ENCODE measurements at places on chromosomes 4 and X.

GRCh38 chr4:34953145-34953799 is 1291.0 kb downstream of the ARAP2 start:
- DNase-seq = peak; percentile 40

DNA sequence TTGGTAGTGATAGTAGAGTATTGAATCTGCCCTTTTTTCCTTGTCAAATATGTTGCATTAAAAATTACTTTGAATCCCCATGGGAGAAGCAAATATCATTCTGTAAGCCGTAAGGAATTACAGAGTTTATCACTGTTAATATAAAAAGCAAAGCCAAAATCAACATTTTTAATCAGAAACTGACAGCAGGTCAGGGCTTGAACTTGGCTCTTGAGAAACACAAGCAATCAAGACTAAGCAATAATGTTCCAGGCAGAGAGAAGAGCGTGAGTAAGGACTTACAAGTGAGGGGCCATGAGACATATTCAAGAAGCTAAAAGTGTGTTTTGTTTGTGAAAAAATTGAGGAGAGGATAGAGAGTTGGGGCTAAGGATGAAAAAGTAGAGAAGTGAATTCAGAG is 68.2 kb downstream of the ARHGAP6 start:
- no peak for DNase-seq

- DNase-seq = no peak
Measured at GRCh38 chr4:119517361-119518229, 111.0 kb downstream of the PDE5A start.

- no peak for DNase-seq
Measured at GRCh38 chr4:73683033-73683432, 57.3 kb upstream of the CXCL8 start.

DNA sequence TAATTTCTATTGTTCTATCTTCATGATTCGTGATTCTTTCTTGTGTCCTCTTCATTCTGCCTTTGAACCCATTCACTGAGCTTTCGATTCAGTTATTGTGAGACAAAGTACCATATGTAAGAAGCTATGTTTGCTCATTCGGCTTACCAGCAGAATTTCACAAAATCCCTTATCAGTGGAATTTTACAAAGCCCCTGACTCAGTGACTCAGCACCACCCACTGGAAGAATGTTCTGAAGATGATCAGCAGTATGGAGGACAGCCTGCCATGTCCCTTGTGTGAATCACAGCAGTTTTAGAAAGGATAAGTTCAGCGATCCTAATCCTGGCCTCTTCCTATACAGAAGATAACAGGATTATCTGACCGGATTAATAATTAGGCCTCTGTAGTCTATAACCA is 5.8 kb upstream of the UXT start:
- DNase-seq = no peak

DNA sequence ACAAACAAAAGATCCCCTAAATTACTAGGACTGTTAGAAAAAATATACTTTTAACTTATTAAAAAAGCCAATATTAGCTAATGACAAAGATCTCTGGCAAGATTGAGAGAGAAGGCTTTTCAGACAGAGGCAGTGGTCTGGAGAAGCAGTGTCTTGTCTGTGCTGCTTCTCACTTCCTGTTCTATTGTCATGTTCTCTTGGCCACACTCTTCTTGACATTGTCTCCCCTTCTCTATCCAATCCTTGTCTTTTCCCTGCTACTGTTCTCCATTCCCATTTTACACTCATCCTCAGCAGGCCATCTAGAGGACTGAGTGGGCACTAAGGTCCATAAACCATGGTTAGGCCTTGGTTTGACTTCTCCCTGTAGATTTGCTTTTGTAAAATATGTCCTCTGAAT is 14.0 kb upstream of the TAPT1 start:
- no peak for DNase-seq

DNA sequence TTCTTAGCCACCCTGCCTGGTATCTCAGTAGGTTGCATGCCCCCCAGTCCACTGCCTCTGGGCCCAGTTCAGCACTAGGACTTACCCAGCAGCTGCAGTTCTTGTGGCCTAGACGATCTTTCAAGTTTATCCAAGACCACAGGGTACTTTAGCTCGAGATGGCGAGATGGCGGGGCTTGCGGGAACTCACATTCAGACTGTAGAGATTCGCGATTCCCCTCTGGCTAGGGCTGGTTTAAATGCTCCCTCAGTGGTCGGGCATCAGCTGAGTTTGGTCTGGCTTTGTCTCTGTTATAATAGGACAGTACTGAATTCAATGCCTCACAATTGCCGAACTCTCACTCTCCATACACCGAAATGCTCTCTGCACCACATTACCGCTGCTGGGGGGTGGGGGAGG is 18.4 kb upstream of the RFC1 start:
- no peak for DNase-seq

- no peak for DNase-seq
Measured at GRCh38 chr4:11475871-11476270, 47.2 kb upstream of the HS3ST1 start.

DNA sequence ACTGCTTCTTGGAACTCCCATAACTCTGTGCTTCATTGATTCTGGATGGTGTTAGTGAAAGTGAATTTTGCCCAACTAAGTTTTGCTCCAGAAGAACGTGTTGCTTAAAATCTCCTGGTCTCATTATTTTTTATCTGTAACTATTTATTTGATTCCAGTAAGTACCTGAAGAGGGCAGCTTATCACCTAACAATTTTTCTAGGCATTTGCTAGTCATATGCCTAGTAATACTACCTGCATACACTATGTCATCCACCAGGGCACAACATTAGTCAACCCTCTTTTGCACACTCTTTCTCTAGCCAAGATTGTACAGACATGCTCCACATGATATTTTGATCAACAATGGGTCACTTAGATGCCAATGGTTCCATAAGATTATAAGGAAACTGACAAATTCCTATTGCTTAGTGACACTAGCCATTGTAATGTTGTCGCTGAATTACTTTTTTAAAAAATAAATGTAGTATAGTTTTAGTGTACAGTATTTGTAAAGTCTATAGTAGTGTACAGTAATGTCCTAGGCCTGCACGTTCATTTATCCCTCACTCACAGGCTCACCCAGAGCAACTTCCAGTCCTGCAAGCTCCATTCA is 499.9 kb upstream of the AADAT start:
- DNase-seq = peak; percentile 52

DNA sequence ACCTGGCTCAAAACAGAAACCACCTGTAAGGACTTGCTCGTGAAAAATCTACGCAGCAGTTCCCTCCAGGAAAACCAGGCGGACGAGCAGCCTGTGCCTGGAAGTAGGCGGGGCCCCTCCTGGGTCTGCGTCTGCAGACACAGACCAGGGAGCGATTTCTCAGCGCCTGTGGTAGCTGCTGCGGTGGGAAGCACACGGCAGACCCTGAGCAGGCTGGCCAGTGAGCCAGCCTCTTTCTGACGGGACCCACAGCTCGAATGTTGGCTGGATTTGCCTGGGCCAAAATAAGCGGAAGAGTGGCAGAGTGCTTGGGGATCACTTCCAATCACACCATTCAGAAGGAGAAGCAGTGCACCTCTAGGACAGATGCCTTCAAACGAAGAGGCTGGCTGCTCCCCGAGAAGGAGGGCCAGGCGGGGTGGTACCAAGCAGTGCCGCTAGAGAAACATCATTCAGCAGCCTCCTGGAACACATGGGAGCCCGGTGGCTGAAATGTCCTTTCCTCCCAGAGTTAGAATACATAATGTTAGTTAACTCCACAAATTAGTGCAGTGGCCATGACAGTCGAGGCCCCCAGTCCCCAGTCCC is 85.9 kb downstream of the GATB start:
- DNase-seq = no peak

DNA sequence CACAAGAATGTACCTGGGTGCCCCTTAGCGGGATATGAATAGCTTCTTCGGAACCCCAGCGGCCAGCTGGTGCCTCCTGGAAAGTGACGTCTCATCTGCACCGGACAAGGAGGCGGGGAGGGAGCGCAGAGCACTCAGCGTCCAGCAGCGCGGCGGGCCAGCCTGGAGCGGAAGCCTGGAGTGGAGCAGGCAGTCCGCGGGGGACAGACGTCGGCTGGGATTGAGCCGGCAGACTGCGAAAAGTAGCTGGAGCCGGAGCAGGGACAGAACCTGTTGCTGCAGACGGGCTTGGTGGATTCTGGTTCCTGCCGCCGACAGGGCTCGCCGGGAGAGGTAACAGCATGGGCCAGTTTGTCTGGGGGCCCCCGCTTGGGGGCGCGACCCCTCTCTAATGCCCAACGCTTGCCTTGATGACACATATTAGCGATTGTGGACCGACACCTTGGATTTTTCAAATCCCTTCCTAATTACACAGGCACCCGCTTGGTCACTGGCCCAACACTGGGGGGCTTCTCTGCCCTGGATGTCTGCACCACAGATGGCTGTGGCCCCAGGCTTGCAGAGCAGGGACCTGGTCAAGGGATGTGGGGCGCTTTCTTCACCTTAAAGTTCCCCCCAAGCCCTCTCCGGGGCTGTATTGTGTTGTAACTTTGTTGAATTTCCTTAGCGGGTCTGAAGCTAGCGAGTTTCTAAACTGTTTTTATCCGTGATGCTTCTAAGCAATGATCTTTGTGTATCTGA is at the start of gene NPFFR2:
TSS of gene NPFFR2 (plus strand) at position 133 of the 741 bp plus-strand sequence. CDS start 96,592 bp downstream, outside the sequence.
- peak; percentile 68 for DNase-seq

DNA sequence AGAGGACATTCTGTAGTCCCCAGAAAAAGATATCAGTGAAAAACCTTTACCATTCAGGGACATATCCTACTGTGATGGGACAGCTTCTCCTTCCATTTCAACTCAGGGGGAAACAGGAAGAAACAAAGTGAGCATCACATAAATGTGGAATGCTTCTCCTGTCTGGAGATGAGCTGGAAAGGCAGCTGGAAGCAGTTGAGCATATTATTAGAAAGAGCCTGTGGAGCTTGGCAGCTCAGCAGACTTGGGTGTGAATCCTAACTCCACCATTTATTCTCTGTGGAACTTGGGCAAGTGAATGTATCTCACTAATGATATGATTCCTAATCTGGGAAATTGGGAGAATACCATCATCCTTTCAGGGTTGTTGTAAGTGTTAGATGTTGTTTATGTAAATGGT is 232.1 kb upstream of the F9 start:
- no peak for DNase-seq

- no peak for DNase-seq
Measured at GRCh38 chrX:153825042-153825441, 5.3 kb downstream of the PDZD4 start.

- DNase-seq = no peak
Measured at GRCh38 chr4:20543131-20543530, 157.1 kb upstream of the PACRGL start.

DNA sequence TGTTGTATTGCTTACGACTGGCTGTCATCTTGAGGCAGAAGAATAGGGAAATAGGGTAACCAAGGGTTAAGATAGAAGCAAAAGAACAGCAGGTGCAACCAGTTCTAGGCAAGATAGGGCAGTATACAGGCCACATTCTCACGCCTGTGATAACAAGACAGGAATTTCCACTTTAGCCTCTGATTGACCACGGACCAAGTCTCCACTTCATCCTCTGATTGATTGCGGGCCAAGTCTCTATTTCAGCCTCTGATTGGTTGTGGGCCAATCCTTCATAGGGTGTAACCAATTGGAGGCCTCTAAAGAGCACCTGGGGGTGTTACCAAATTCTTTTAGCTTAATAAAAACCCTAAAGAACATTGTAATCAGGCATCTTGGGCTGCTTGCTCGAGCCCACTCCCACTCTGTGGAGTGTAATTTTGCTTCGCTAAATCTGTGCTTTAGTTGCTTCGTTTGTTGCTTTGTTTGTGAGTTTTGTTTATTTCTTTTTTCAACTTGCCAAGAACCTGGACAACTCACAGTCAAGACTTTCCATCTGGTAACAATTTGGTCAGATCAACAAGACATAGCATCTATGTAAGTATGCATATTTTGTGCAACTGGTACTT is 8.7 kb upstream of the TBC1D9 start:
- no peak for DNase-seq

GRCh38 chr4:80079255-80079923 is 6.4 kb upstream of the ANTXR2 start:
- DNase-seq = no peak

DNA sequence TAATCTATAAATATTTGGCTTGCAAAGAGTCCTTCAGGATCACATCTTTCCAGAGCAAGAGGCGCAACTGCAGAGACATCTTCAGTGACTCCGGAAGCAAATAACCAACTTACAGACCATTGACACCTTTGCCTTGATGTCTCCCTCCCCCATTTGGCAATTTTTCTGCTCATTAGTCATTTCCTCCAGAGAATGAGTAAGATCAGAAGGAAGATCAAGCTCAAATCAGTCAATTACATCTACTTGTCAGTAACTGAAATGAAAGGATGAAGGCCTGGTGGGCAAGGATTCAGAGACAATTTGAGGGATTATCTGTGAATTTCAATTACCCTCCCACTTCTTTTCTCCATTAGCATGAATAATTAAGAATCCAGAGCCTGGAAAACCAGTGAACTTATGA is 665.6 kb upstream of the CPEB2 start:
- no peak for DNase-seq

DNA sequence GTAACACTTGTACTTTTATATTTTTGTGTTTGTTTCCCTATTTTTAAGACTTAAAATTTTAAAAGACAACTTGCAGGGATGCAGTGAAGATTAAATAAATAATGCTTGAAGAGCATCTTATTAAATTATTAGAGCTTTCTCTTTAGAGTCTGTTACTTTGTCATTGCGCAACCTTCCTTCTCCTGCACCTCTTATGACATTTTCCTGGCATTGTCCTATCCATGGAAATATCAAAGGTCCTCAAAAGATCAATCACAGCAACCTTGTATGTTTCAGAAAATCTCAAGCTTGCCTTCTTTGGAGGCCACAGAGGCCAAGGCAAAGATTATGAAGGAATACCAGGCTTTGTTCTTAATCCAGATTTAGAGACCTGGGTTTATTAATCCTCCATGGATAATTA is 116.3 kb downstream of the GRXCR1 start:
- no peak for DNase-seq

DNA sequence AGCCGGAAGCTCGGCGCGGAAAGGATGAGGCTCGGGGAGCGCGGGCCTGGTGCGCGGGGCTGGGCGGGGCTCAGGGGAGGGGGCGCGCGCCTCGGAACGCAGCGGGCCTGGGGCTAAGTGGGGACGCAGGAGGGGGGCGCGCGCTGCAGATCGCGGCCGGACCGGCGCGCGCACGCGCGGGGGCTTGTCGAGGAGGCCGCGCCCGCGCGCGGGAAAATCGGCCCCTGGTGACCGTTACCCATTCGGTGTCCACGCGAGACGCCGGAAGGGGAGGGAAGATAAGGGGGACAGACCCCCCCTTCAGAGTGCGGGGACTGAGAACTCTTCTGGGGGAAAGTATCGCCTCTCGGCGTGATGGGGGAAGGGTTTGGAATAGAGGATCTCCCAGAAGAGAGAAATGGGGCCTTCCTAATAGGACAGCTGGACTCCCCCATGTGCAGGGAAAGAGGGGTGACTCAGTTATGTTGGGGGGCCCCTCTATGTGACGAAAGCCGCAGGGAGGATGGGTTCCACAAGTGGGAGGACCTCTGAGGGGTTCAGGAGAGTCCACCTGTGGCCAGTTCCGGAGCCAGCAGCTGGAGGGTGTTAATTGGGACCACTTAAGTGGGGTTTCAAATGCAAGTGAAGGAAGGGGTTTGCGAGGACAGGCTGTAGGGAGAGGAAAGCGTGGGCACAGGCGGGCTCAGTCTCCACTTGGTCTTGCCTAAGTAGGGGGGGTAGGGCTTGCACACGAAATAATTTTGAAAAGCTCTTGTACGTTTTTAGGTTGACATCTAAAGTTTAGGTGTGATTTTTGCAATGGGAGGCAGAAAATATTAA is 584 bp downstream of the SUV39H1 start:
- peak; percentile 54 for DNase-seq

All from HEK293T (cell line).